CD4-positive, alpha-beta memory T cell (primary cell): ENCODE measurements at places on chromosomes 2 and 18. TPM values are rescaled to one million over a fixed set of nuclear protein-coding genes. Genes with fewer than 3 reads are reported as not detected.

Gene ADAM23
- 31.3 TPM for total RNA-seq

Gene DDX18
- total RNA-seq, result 111 TPM

Gene RGPD3
- total RNA-seq, result 0.44 TPM

Gene LRRTM4
- total RNA-seq, result not detected

Gene GKN1
- total RNA-seq, result not detected

Gene DYNC1I2
- 50.3 TPM for total RNA-seq

Gene GPATCH11
- 18.9 TPM for total RNA-seq

Gene LRP1B
- not detected for total RNA-seq

Gene FASTKD1
- total RNA-seq, result 31.8 TPM

Gene FRZB
- not detected for total RNA-seq

Gene SLC66A2
- 26.0 TPM for total RNA-seq

Gene ZNG1B
- 44.0 TPM for total RNA-seq

Gene CRYBA2
- total RNA-seq, result not detected

Gene CFC1
- not detected for total RNA-seq

Gene ANKRD29
- not detected for total RNA-seq

Gene LYG2
- total RNA-seq, result not detected

Gene APCDD1
- not detected for total RNA-seq

Gene KCTD18
- total RNA-seq, result 21.1 TPM

Gene PIKFYVE
- total RNA-seq, result 44.5 TPM
